ENCODE measurements at places on chromosomes 7 and 10.

GRCh38 chr7:28621369-28621841 is 209.1 kb downstream of the CREB5 start:
- no peak for DNase-seq

- DNase-seq, result no peak
Measured at GRCh38 chr10:125980521-125981035, 84.2 kb downstream of the FANK1 start.

DNA sequence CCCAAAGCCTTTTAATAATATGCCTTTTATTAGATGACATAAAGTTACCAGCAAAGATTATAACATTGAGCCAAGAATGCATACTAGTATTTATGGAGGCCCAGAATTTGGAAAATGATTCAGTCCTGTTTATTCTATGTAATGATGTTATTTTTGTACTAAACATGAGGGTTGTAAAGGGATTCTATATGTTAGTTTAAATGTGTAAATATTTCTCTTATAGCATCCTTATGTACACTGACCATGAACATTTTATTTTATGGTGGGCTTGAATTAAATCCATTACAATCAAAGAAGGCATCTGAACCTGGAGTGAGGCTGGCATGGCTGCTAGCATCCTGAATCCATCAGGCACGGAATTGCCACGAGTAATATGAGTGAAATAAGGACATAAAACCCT is 80.2 kb downstream of the RAB18 start:
- DNase-seq, result no peak

DNA sequence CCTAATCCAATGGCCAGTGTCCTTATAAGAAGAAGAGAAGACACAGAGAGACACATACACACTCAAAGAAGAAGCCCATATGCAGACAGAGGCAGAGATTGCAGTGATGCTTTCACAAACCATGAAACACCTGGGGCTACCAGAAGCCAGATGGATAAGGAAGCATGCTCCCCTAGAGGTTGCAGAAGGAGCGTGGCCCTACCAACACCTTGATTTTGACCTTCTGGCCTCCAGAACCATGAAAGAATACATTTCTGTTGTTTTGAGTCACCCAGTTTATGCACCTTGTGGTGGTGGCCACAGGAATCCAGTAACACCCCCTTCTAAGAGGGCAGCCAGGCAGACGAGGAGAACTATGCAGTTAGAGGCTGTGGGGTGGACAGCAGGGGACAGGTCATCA is 43.5 kb downstream of the AOC1 start:
- no peak for DNase-seq

GRCh38 chr7:158066085-158066484 is 521.5 kb downstream of the PTPRN2 start:
- no peak for DNase-seq

DNA sequence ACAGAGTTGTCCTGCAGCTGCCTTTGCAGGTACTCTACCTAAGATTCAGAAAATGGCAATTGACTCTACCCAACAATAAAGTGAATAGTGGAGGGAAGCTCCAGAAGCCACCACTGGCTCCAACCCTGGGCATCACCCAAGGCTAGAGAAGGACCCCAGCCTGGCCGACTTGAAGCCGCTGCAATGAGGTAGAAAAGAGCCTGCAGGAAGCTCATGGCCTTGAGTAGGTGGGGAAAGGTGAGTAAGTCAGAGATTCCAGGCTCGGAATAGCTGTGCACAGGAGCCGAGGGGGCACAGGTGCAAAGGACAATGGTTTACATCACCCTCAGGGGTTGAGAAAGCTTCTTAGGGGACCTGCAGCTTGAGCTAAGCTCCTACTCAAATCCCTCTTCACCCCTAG is 83.6 kb downstream of the AOAH start:
- no peak for DNase-seq

- peak; percentile 67 for DNase-seq
Measured at GRCh38 chr10:71608819-71609768, 110.5 kb downstream of the C10orf105 start.

- no peak for DNase-seq
Measured at GRCh38 chr7:4015371-4015770, 666.7 kb upstream of the FOXK1 start.

DNA sequence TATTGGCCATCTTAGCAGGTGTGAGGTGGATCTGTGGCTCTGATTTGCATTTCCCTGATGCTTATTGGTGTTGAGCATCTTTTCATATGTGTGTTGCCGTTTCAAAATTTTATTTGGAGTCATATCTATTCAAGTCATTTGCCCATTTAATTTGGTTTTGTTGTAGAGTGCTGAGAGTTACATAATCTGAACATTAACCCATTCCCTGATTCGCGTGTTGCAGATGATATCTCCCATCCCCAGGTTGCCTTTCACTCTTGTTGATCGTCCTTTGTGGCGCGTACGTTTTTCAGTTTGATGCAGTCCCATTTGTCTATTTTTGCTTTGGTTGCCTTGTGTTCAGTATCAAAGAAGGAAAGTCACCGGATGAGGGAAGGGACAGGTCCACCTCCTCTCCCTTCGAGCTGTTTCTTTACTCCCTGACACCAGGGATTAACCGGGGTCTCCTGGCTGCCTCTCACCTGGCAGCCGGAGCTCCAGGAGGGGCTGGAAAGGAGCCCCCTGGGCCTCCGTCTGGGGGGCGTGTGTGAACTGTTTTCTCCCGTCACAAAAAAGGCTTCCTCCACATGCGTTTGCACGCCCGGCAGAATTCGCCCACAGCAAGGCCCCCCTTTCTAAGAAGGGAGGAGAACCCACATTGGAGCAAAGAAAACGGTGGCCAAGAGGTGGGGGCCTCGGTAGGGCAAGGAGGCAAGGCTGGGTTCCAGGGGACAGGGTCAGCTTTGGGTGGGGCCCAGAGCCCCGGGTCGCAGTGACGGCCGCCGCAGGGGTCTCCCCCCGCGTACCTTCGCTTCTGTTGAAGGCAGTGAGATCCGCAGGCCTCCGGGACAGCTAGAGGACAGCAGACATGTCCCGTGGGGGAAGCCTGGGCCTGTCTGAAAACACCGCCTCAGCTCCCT is 8.3 kb downstream of the MNX1 start:
- DNase-seq, result no peak

- peak; percentile 12 for DNase-seq
Measured at GRCh38 chr10:72564596-72564995, 61.3 kb downstream of the MICU1 start.

- no peak for DNase-seq
Measured at GRCh38 chr7:70237256-70237655, 639.0 kb downstream of the AUTS2 start.

DNA sequence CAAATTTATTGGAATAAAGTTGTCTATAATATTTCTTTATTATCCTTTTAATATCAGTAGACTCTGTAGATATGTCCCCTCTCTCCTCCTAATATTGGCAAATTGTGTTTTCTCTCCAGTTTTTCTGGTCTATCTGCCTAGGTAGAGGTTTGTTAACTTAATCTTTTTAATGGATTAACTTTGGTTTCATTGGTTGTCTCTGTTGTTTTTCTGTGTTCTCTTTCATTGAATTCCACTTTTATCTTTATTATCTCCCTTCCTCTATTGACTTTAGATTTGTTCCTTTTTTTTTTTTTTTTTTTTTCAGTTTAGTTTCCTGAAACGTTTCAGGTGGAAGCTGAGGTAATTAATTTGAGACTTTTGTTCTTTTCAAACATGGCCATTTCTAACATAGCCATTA is 10.6 kb downstream of the PLEKHS1 start:
- no peak for DNase-seq

GRCh38 chr7:91609525-91609924 is 271.0 kb downstream of the MTERF1 start:
- no peak for DNase-seq

DNA sequence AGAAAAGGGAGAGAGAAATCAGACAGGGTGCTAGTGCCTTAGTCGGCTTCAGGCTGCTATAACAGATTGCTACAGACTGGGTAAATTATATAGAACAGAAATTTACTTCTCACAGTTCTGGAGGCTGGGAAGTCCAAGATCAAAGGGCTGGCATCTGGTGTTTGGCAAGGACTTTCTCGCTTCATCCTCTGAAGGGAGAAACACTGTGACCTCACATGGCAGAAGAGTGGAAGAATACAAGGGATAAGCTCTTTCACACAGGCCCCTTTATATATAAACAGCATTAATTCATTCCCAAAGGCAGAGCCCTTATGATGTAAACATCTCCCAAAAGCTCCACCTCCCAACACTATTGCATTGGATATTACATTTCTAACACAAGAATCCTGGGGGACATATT is 235.5 kb upstream of the INHBA start:
- no peak for DNase-seq

- DNase-seq, result no peak
Measured at GRCh38 chr7:114830952-114831351, 90.9 kb upstream of the MDFIC start.

- DNase-seq, result no peak
Measured at GRCh38 chr7:32048970-32049491, 21.2 kb downstream of the PDE1C start.

DNA sequence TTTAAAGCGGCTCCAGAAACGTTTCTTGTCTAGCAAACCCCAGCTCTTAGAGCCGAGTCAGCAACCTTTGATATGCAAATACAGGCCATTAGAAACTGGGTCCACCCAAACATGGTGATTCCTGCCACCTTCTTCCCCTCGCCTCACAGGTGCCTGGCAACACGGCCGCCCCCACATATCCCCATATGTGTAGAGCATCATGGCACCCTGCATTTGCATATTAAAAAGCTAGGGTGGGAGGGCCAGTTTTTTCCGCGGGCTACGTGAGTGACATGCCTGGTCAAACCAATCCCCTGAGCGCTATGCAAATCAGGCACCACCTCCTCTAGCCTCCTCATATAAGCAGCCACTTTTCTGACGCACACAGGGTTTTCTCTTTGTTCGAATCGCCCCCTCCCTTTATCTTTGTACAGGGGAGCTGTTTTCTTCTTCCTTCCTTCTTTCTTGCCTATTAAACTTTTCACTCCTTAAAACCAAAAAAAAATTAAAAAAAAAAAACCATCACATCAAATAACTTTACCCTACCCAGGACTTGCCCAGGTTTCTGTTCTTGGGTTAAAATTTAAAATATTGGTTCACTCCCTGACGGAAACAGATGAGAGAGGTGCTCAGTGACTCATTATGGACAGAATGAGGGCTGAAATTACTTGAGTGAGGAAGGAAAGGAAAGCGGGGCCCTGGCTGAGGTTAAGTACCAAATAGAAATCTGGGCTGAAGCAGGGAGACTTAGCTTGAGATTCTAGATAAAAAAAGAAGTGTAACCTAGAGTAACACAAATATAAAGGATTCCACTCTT is 59.8 kb downstream of the COA1 start:
- DNase-seq, result peak; percentile 74

- DNase-seq, result no peak
Measured at GRCh38 chr10:82924711-82925110, 1049.7 kb downstream of the NRG3 start.

DNA sequence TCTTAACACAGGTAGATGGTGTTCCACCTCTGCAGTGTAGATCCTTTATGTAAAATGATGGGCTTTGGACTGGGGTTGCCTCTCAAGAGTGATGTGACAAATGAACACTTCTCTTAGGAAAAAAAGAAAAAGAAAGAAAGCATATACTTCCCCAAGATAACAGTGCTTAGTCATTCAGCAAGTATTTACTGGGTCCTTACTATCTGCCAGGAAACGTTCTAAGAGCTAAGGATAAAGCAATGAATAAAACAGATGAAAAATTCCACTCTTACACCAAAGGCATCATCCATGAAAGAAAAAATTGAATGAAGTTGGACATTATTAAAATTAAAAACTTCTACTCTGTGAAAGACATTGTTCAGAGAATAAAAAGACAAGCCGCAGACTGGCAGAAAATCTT is 177.3 kb downstream of the C7orf25 start:
- DNase-seq, result no peak

- no peak for DNase-seq
Measured at GRCh38 chr10:22850541-22850940, 77.3 kb upstream of the ARMC3 start.

DNA sequence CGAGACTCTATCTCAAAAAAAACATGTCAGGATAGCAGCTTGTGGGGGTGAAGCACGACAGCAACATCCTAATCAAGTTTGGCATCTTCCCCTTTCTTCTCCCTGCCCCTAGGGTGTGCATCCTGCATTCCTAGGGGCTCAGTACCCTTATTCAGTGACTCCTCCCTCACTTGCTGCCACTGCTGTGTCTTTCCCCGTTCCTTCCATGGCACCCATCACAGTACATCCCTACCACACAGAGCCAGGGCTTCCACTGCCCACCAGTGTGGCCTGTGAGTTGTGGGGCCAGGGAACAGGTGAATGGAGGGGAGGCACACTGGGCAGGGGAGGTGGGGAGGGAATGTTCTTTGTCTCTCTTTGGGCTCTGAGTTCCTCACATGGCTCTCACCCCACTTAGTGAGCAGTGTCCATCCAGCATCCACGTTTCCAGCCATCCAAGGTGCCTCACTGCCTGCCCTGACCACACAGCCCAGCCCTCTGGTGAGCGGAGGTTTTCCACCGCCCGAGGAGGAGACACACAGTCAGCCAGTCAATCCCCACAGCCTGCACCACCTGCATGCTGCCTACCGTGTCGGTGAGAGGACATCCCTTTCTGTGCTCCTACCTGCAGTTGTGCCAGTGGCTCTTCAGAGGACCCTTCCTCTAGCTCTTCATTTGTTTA is 11.4 kb downstream of the NDST2 start:
- DNase-seq, result no peak

DNA sequence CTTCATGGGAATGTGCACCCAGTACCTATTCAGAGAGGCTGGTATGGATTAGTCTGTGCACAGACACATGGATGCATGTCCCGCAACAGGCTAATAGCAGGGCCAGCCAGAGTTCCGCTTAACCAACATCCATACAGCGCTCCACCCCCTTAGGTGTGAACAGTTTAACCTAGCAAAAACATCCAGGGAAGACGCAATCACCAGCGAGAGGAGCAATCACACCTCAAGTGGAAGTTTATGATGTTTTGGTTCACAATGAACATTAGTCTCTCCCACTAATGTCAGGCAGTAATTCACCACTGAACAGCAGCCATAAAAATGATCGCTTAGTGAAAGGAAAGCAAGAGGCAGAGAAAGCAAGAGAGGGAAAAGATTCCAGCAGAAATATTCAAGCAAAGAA is 91.1 kb downstream of the PLXNA4 start:
- DNase-seq, result no peak

DNA sequence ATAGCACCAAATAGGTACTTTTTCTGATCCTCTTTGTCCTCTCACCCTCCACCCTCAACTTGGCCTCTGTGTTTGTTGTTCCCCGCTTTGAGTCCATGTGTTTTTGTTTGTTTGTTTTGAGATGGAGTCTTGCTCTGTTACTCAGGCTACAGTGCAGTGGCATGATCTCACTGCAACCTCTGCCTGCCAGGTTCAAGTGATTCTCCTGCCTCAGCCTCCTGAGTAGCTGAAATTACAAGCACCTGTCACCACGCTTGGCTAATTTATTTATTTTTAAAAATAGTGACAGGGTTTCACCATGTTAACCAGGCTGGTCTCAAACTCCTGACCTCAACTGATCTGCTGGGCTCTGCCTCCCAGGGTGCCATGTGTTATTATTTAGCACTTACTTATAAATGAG is 5.3 kb downstream of the ZNF273 start:
- no peak for DNase-seq

DNA sequence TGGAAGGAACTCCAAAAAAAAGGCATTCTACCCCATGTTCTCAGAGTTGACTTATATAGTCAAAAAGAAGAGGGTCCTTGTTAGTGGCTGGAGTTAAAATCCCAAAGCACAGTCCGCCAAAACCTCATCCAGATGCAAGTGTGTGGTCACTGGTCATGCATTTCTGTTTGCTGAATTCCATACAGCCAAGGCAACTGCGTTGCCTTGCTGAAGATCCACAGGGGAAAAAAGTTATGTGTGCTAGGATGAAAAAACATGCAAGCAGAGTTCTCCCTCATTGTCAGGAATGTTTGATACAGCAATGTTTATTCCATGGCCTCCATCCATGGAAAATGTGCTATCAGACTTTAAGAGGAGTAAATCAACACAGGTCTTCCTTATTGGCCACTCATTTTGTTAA is 213.1 kb downstream of the CREB5 start:
- DNase-seq, result no peak
